Heart left ventricle (tissue), 16 donors: ENCODE measurements at places on chromosomes 1 and 21.

DNA sequence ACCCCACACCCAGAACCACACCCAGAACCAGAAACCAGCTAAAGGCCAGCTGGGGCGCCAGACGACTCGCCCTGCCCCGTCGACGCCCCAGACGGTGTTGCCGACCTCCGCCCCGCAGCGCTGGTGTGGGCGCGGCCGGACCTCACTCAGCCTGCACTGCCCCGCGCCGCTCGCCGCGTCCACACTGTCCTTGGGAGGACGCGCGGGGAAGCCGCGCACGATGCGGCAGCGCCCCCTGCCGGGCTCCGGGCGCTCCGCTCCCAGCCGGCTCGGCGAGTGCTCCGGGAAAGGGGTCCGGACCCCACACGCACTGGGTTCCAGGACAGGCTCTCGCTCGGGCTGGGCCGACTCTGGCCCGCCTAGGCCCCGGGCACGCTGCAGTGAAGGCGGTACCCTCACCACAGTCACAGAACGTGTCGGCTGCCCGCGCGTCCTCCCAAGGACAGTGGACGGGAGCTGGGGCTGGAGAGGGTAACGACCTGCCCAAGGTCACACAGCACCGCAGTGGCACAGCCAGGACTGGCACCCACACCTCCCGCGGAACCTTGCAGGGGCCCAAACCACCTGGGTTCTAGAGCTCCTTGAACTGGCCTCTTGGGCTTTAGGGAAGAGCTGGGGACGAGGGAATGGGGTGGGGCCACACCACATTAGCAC is 90.2 kb downstream of the DMRTA2 start:
- DNase-seq, result peak; percentile 25

- no peak for DNase-seq
Observed at GRCh38 chr1:102120910-102121309, 124.2 kb upstream of the OLFM3 start.

DNA sequence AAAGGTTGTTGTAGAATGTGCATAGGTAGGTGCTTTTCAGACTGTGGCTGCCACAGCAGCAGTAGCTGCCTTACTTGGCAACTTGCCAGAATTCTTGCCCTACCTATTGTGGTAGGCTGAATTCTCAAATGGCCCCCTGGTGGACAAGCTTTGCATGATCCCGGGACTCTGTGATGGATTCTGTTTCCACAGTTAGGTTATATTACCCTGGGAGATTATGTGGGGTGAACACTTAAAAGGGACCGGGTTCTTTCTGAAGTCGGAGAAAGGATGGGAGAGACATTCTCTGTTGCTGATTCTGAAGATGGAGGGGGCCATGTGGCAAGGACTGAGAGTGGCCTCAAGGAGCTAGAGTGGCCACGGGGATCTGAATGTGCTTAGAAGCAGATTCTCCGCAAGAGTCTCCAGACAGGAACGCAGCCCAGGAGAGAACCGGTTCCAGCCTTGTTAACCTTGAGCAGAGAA is 32.1 kb upstream of the KCNE1 start:
- DNase-seq, result peak; percentile 63

GRCh38 chr1:25651824-25652741 is 35.5 kb downstream of the MAN1C1 start:
- peak; percentile 41 for DNase-seq

- no peak for DNase-seq
Observed at GRCh38 chr1:6288665-6289064, 27.8 kb upstream of the GPR153 start.

DNA sequence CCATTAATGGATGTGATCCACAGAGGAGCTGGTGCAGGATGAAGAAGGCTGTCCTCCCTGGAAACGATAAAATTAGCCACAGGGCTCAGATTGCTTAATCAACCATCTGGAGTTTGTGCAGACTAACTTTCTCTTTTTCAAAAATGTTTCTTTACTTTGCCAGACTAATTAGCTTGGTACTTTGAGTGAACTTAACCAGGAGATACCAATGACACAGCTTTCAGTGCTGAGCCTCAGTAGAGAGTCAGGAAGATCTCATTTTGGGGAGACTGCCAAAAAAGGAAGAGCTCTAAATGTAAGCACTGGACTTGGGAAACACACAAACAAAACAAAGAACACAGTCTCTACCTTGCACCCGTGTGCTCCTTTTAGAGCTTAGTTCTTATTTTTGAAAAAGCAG is 248.1 kb upstream of the DEPDC1 start:
- DNase-seq, result no peak

- DNase-seq, result no peak
Observed at GRCh38 chr21:31418377-31419001, 74.4 kb upstream of the TIAM1 start.

GRCh38 chr1:218164930-218165700 is 120.0 kb upstream of the RRP15 start:
- peak; percentile 63 for DNase-seq

GRCh38 chr1:158067662-158068061 is 74.2 kb downstream of the KIRREL1 start:
- no peak for DNase-seq
